ENCODE measurements at places on chromosomes 12 and 14.

DNA sequence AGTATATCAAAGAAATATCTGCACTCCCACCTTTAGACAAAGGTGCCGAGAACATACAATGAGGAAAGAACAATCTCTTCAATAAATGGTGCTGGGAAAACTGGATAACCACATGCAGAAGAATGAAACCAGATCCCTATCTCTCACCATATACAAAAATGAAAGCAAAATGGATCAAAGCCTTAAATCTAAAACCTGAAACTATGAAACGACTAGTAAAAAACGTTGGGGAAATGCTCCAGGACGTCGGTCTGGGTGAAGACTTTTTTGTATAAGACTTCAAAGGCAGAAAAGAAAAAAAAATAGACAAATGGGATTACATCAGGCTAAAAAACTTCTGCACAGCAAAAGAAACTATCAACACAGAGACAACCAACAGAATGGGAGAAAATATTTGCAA is 83.8 kb downstream of the PPM1A start:
- DNase-seq, result no peak

DNA sequence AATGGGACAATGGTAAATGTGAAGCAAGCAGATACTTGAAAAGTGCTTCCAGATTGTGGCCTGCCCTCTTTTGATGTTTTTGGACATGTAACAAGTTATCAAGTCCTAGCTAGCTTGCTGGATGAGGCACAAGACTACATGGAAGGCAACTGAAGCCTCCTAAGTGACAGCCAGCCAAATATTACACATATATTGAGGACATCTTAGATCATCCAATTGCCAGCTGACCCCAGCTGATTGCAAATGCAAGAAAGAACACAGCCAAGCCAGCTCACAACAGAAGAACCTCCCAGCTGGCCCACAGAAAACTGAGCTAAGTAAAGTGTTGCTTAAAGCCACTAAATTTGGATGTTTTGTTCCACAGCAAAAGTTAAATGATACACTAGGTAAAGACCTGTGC is 156.9 kb downstream of the SRGAP1 start:
- no peak for DNase-seq

GRCh38 chr14:93343266-93343665 is 3.7 kb upstream of the COX8C start:
- no peak for DNase-seq

DNA sequence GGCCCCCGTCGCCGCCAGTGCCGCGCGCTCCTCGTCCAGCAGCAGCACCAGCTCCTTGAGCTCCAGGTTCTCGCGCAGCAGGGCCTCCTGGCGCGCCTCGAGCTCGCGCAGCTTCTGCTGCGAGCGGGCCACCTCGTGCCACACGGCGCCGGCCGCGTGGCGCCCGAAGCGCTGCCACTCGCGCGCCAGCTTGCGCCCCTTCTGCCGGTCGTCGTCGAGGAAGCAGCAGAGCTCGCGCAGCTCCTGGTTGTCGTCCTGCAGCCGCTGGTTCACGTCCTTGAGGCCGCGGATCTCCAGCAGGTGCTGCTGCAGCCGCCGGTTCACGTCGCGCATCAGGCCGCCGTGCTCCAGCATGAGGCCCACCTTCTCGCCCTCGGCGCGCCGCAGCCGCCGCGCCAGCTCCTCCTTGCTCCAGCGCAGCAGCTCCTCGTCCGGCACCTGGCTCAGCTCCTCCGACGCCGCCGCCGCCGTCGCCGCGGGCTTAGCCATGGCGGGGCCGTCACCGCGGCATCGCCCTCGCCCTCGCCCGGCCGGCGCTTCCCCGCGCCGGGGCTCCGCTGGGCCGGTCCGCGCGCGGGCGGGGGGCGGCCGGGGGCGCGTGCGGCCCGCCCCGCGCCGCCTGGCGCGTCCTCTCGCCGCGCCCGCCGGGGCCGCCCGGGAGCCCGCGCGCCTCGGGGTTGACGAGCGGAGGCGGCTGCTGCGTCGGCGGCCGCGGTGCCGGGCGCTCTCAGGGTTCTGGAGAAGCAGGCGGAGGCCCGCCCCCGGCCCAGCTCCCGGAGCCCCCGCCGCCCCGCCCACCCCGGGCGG is at the start of gene CCDC85C:
Gene CCDC85C (minus strand): TSS at position 737 of the 807 bp plus-strand sequence. CDS start 248 bp downstream, at position 489.
- DNase-seq, result peak; percentile 17

DNA sequence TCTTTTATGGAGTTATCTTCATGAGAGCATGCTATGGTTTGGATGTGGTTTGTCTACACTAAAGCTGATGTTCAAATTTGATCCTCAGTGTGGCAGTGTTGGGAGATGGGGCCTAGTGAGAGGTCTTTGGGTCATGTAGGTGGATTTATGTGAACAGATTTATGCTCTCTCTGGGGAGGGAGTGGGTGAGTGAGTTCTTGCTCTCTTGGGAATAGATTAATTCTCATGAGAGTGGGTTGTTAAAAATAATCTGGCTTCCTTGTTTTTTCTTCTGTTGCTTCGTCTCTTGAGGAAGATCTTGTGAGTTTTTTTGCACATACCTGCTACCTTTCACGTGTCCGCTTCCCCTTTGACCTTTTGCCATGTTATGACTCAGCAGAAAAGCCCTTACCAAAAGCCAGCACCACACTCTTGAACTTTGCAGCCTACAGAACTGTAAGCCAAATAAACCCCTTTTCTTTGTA is 20.5 kb downstream of the DERA start:
- peak; percentile 49 for DNase-seq

DNA sequence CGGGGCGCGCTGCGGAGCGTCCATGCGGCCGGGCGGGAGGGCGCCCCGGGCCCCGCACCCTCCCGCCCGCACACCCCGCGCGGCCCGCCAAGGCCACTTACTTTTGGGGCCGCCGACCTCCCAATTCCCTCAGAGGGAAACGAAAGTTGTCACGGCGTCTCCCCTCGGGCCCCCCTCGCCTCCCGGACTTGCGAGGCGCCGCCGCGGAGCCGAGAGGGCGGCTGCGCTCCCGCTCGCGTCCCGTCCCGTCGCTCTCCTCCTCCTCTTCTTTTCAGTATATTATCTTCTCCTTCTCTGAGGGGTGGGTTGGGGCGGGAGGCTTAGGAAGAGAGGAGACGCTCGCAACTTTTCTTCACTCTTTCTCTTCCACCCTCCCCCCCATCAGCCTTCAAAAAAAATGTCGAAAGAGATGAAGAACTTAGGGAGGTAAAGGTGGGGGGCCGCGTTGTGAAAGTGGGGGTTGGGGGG is 613 bp downstream of the DUSP16 start:
- DNase-seq, result no peak

- no peak for DNase-seq
These were observed 18.5 kb downstream of the SLC15A5 start for GRCh38 chr12:16258963-16259362.

DNA sequence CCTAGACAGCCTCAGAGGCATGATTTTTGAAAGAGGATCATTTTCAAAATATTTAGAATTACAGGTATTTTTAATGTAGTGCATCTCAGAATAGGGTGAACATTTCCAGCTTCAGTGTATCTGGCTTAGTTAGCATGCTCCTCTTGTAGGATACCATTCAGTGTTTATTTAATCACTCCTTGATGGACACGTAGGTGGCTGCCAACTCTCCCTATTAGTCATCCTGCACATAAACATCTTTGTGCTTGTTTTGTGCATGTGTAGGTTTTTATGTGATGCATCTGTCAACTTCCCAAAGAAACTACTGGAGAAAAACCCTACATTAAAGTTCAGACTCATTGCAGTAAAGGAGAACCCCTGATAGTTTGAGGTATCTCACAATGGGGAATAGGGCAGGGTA is 52.5 kb upstream of the RBM19 start:
- DNase-seq, result peak; percentile 3

DNA sequence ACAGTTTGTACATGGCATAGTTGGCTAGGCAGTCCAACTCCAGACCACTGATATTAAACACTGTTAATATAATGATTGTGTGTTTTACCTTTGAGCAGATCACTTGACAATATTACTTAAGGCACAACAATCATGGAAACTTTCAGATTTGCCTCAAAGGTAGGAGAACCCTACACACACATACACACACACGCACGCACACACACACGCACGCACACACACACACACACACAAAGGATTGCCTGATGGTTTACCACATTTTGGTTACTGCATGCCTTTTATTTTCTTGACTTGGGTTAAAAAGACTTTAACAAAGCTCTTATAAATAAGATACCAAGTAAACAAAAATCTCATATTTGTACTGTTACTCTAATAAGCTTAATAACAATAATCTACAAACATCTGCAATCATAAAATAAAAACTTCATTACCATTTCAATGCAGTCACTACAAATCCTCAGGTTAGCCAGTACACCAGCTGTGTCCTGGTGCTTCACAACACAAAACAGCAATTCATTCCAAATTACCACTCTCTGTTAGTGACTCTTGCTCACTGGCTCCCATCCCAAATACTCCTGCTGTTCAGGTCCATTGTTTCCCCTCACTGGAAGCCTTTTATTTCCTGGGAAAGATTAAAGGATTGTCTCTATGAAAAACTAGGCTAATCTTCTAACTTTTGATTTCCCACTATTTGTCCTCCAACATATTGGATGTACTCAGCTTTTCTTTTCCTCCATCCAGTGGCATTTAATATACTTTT is 175.2 kb upstream of the ATP2B1 start:
- no peak for DNase-seq

DNA sequence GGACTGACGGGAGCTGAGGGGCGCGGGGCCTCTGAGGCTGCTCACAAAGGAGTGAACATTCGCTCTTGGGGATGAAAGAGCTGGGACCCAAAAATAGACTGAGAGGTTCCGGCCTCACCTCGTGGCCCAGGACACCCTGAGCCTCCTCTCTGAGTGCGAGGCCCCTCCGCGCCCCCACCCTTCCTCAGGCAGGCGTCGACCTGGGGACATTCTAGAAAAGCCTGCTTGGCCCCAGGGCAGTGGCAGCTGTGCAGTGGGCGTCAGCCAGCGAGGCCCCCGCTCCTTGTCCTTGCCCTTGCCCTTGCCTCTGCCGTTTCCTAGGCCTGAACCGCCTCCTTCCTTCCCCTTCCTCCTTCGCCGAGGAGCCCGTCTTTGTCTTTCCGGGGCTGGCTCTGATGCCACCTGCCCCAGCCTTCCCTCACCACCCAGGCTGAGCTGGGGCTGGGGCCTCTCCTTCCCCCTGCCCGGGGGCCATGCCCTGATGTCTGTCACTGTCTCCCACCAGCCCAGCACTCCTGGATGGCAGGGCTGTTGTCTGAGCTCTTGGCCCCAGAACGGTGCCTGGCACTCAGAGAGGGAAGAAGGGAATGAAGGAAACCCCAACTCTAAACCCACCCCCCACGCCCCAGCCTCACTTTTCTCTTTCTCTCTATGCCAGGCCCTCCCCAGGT is 208.2 kb upstream of the RTL1 start:
- no peak for DNase-seq

DNA sequence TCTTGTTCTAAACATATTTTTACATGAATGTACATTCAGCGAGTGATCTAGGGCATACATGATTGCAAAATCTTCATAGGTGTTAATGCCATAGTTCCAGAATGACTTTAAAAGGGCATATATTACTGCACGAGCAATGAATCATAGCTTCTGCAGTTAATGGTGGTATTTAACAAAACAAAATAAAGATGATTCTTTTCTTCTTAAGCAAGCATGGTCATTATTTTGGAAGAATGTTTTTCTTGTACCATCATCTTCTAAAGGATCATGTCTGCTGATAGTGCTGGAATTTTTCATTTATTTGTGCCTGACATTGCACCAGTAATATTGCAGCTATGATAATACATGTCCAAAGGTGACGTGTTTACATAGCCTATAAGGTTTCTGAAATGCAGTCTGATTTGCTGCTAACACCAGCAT is 388.6 kb downstream of the CCDC91 start:
- DNase-seq, result no peak

GRCh38 chr14:73913256-73913655 is 26.6 kb downstream of the ZNF410 start:
- DNase-seq, result no peak

DNA sequence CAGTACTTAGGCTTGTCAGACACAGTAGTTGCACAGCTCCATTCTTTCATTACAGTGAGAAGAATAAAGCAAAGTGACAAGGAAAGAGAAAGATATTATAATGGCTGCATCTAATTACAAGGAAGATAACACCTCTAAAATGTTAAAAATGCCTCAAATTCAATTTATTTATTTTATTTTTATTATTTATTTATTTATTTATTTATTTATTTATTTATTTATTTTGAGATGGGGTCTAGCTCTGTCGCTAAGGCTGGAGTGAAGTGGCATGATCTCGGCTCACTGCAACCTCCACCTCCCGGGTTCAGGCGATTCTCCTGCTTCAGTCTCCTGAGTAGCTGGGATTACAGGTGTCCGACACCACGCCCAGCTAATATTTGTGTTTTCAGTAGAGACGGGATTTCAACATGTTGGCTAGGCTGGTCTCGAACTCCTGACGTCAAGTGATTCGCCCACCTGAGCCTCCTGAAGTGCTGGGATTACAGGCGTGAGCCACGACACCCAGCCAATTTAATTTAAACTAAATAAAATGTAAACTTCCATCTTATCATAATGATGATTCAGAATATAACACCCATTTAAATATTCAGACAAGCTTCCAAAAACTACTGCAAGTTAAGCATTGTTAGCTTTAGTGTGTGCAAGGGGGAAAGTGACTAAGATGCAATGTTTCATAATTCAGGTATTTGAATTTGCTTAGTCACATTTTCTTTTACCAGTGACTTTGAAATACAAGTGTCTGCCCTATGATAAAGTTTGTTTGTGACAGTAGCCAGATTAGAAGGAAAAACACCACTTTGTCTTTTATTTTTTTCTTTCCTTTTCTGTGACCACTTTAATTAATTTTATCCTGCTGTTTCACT is 2.4 kb upstream of the CFAP54 start:
- DNase-seq, result no peak

- DNase-seq, result no peak
These were observed 12.2 kb downstream of the STAB2 start for GRCh38 chr12:103599274-103599673.

DNA sequence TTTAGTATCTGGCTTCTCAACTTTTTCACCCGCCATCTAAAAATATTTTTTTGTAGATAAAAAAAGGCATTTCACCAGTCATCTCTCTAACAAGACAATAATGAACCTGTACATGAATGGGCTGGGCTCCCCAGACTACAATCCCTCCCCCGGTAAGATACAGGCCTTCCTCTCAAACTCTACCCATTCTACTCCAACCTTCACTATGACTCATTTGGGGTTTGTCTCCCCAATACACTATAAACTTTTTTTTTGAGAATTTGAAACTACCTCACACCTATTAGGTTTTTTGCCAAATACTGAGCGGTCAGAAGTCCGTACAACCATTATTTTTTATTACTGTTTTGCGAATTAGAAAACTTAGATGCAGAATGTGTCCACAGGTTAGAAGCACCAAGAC is 784 bp downstream of the RPL6 start:
- no peak for DNase-seq

Measured in HT-29 (cell line).